GM23248 (cell line): ENCODE measurements at places on chromosomes 2 and 18. TPM values are rescaled to one million over a fixed set of nuclear protein-coding genes. Genes with fewer than 3 reads are reported as not detected.

GRCh38 chr2:56132138-56132537 lies 51.7 kb upstream of the CCDC85A start:
- DNase-seq: peak; percentile 67

GRCh38 chr2:228777855-228778355 lies 493.2 kb downstream of the PID1 start:
- DNase-seq: no peak

- DNase-seq: no peak
Measured at GRCh38 chr18:26207937-26208336, 18.3 kb upstream of the TAF4B start.

PCARE gene
- not detected in 2 replicates for total RNA-seq

DNA sequence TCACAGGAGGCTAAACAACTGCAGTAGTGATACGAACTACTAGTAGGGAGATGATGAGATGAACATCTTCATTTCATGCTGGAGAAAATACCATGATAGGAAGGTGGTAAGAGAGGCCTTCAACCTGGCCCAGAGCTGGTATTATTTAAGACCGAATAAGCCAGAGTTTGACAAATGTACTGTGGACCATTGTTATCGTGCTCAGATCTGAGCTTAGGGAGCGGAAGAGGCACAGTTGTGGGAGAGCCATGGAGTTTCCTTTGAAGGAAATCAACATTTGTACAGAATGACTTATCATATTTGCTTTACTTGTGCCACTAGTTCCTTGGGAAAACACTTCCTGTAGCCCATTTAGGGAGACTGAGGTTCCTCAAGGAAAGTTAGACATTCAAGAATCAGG lies 260.6 kb upstream of the TNP1 start:
- no peak for DNase-seq
